ENCODE measurements at places on chromosomes 3 and 15. TPM values are rescaled to one million over a fixed set of nuclear protein-coding genes. Genes with fewer than 3 reads are reported as not detected.

Gene CD86
- not detected for total RNA-seq

Gene STAC
- not detected for total RNA-seq

Gene MOBP
- total RNA-seq = not detected

Gene GHSR
- total RNA-seq = not detected

Gene RNU5B-1
- total RNA-seq = not detected

Gene CCR4
- total RNA-seq = not detected

Gene EAF1
- 8.8 TPM for total RNA-seq

Gene TM4SF1
- total RNA-seq = 183 TPM

Gene TMOD3
- total RNA-seq = 37.0 TPM

Gene DNAH12
- under 0.01 TPM for total RNA-seq

Gene CCR9
- not detected for total RNA-seq

Gene ASB14
- total RNA-seq = 0.17 TPM

Gene IL20RB
- total RNA-seq = 2.3 TPM

Gene ZNF860
- 0.32 TPM for total RNA-seq

Gene ZNF662
- total RNA-seq = 1.3 TPM

Gene AP3B2
- 0.79 TPM for total RNA-seq

Gene CISH
- 0.95 TPM for total RNA-seq

Gene PRR23C
- total RNA-seq = not detected
